Activated T-helper 1 cell treated with anti-CD3 and anti-CD28 coated beads, Interleukin-12 subunit alpha, Interleukin-12 subunit beta, Interleukin-2, Interleukin-4 antibody, amounts not matched to agents 30 ng/mL and 10 ng/mL and 1 ng/mL, durations not matched to agents 14 hours and 24 hours and 36 hours (primary cell): ENCODE measurements at places on chromosomes 3 and 15. TPM values are rescaled to one million over a fixed set of nuclear protein-coding genes. Genes with fewer than 3 reads are reported as not detected.

GRCh38 chr15:57567891-57568290 lies 23.8 kb upstream of the MYZAP start:
- H3K36me3 ChIP-seq, result no peaks in the 10 kb centered on the region
- H3K4me1 ChIP-seq, result peaks cover 19% of the 10 kb centered on the region
- peaks cover 15% of the 10 kb centered on the region for H3K27me3 ChIP-seq

DNA sequence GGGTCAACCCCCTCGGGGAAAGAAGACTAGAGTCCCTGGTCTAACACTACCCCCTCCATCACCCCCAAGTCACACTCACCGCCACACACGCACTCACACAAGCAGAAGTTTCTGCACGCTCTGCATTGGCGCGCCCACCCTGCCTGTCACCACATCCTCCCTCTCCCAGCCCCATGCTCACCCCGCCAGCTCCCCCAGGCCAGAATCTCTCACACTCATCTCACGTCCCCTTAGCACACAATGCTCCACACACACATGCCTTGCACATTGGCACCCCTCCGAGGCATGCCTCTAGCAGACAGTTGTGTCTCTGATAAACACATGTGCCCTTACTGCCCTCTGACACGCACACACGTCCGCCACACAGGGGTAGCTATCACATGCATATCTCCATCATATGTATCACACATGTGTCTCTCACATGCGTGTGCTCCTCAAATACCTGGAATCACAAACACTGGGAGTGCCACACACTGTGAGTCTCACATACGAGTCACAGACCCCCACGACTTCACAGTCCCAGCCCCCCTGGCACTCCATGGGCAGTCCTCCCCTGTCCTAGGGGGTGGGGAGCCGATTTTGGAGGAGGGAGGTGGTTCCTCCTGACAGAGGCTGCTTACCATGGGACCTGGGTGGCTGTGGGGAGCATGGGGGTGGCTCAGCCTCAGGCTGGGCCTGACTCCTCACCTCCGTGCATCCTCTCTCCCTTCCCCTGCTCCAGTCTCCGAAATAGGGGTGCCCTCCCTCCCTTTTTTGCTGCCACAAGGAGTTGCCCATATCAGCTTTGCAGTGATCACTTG lies 898 bp downstream of the FBLN2 start:
- no peak for DNase-seq
- H3K4me3 ChIP-seq, result peak overlapping the region; percentile 53
- peaks cover 54% of the 10 kb centered on the region for H3K27me3 ChIP-seq
- peaks cover 26% of the 10 kb centered on the region for H3K4me1 ChIP-seq
- H3K36me3 ChIP-seq, result peaks cover 5% of the 10 kb centered on the region

GRCh38 chr3:149085828-149086231 lies 503 bp downstream of the HLTF start:
- peak overlapping the region; percentile 90 for H3K4me3 ChIP-seq
- H3K36me3 ChIP-seq, result peaks cover 9% of the 10 kb centered on the region
- peak overlapping the region; percentile 87 for H3K27ac ChIP-seq
- peaks cover 27% of the 10 kb centered on the region for H3K4me1 ChIP-seq

- no peaks in the 10 kb centered on the region for H3K36me3 ChIP-seq
- no peaks in the 10 kb centered on the region for H3K27me3 ChIP-seq
- no peak overlapping the region for H3K27ac ChIP-seq
- H3K4me3 ChIP-seq, result no peak overlapping the region
- H3K4me1 ChIP-seq, result peaks cover 26% of the 10 kb centered on the region
- no peak for DNase-seq
Measured at GRCh38 chr3:105527535-105527934, 160.8 kb downstream of the ALCAM start.

The NLGN1 gene
- total RNA-seq, result not detected in 2 replicates

- no peak for DNase-seq
- peaks cover under 1% of the 10 kb centered on the region for H3K27me3 ChIP-seq
- no peak overlapping the region for H3K4me3 ChIP-seq
- no peaks in the 10 kb centered on the region for H3K36me3 ChIP-seq
Measured at GRCh38 chr15:48499978-48500377, 145.5 kb downstream of the FBN1 start.

The TMEM202 gene
- total RNA-seq, result not detected in 2 replicates

DNA sequence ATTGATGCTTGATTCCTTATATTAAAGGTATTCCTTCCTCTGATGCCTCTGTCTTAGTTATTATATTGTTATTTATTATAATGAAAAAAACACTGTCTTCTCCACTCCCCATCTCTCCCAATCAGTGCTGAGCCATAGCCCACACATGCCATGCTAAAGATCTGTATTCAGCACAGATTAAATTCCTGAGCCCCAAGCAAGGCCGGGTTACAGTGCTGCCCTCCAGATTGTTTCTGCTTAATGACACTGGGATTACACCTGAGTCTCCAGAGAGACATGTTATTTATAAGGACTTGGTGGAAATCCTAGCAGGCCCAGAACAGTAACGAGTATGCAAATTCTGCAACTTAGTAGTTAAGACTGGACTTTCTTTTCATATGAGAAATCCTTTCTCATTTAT lies 305.9 kb upstream of the UMPS start:
- no peak overlapping the region for H3K27ac ChIP-seq
- no peak overlapping the region for H3K4me3 ChIP-seq
- H3K27me3 ChIP-seq, result peaks cover 5% of the 10 kb centered on the region
- DNase-seq, result no peak
- no peaks in the 10 kb centered on the region for H3K36me3 ChIP-seq

- H3K36me3 ChIP-seq, result peaks cover 2% of the 10 kb centered on the region
- H3K27me3 ChIP-seq, result peaks cover 4% of the 10 kb centered on the region
- peaks cover 49% of the 10 kb centered on the region for H3K4me1 ChIP-seq
- H3K4me3 ChIP-seq, result no peak overlapping the region
Measured at GRCh38 chr15:52730173-52730572, 51.0 kb upstream of the ATOSA start.

DNA sequence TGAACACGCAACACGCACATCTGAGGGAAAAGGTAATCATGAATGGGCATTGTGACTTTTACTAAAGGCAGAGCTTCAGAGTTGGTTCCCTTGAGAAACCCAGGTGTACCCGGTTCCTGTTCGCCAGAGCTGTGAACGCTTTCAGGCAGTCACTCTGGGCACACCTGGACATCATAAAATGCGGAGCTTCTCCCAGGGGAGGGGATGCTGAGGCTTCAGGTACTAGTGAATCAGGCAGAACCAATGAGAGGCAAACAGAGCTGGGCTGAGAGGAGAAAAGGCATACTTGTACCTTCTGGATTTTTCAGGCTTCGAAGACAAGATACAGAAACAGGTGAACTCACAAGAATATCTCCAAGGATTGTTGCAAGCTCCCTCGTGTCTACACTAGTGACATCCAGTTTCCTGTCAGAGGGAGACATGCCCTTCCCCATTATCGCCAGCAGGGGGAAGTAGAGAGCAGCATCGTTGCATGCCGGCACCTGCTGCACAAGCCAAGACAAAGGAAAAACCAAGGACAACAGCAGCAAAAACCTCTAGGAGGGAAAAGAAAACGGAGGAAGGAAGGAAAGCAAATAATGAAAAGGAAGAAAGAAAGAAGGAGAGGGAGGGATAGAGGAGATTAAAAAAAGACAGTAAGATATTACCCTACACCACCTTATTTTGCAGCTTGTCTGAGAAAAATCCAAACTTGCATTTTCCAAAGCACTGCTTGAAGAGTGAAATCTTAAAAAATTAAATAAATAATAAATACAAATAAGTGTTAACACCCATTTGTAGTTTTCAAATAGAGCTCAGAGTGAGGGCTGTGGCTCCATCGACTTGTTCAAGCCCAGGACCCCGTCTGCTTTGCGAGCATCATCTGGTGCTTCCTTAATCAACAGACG lies 2.0 kb downstream of the AHSG start:
- H3K27me3 ChIP-seq, result peaks cover 45% of the 10 kb centered on the region
- H3K4me1 ChIP-seq, result peaks cover 28% of the 10 kb centered on the region
- peak overlapping the region; percentile 61 for H3K27ac ChIP-seq
- H3K36me3 ChIP-seq, result peaks cover 1% of the 10 kb centered on the region
- peak; percentile 67 for DNase-seq

GRCh38 chr3:161557445-161558150 lies 61.0 kb downstream of the OTOL1 start:
- no peaks in the 10 kb centered on the region for H3K4me1 ChIP-seq
- DNase-seq, result no peak
- H3K27ac ChIP-seq, result no peak overlapping the region
- no peaks in the 10 kb centered on the region for H3K27me3 ChIP-seq
- H3K36me3 ChIP-seq, result no peaks in the 10 kb centered on the region

DNA sequence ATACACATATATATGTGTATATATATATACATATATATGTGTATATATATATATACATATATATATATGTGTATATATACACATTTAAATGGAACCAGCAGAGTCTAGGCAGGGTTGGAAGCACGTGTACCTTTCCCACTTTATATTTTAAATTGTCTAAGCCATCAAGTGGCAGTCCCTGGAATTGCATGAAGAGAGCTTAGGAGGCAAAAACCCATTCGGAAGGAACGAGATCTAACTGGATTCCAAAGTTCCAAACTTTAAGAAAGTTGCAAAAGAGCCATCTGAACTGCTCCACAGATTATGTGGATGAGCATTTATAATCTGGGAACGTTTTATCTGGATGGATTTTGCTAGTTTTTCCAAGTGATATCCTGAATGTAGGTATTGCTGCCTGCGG lies 186.5 kb downstream of the FOXP1 start:
- H3K4me1 ChIP-seq, result peaks cover 23% of the 10 kb centered on the region
- peaks cover 37% of the 10 kb centered on the region for H3K27me3 ChIP-seq
- H3K36me3 ChIP-seq, result no peaks in the 10 kb centered on the region

The INAFM2 gene
- total RNA-seq, result 19.2 and 25.1 TPM in 2 replicates

DNA sequence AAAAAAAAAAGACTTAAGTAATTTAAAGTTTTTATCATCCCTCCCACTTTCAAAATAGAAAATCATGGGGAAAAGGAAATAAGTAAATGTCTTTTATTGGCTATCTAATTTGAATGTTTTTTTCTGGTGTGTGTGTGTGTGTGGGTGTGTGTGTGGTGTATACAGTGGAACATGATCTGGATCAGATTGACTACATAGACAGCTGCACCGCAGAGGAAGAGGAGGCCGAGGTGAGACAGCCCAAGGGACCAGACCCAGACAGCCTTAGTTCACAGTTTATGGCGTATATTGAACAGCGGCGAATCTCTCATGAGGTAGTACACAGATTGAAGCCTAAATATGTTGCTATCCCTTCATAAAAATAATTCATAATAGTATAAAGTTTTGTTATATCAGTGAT lies 44.5 kb downstream of the LRCH3 start:
- peaks cover 12% of the 10 kb centered on the region for H3K4me1 ChIP-seq
- DNase-seq, result no peak
- H3K36me3 ChIP-seq, result peaks cover 40% of the 10 kb centered on the region
- peak overlapping the region; percentile 64 for H3K27ac ChIP-seq
- no peaks in the 10 kb centered on the region for H3K27me3 ChIP-seq

DNA sequence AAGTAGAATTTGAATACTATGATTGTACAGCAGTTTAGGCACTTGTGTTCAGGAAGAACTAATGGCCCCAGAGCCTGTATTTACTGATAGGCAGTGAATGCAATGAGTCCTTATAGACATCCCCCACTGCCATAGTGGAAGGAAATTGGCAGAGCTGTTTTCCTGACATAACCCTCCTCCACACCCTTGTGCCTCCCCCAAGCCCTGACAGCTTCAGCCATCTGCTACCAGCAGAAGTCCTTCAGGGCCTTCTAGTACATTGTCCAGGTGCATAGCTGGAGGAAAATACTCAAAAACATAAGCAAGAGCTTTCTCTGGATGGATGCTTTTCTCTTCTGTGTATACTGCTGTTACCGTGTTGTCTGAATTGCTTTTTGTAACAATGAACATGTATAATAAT lies 20.6 kb downstream of the ARHGAP31 start:
- no peak overlapping the region for H3K27ac ChIP-seq
- peaks cover 33% of the 10 kb centered on the region for H3K27me3 ChIP-seq
- no peak overlapping the region for H3K4me3 ChIP-seq
- DNase-seq, result no peak

- H3K4me1 ChIP-seq, result no peaks in the 10 kb centered on the region
- H3K27ac ChIP-seq, result no peak overlapping the region
- no peak overlapping the region for H3K4me3 ChIP-seq
- peaks cover 19% of the 10 kb centered on the region for H3K27me3 ChIP-seq
Measured at GRCh38 chr15:100682468-100682867, 80.1 kb downstream of the ASB7 start.

The ISLR2 gene
- total RNA-seq, result not detected in 2 replicates

The OCA2 gene
- not detected in 2 replicates for total RNA-seq

- H3K27me3 ChIP-seq, result no peaks in the 10 kb centered on the region
- no peak for DNase-seq
- no peaks in the 10 kb centered on the region for H3K36me3 ChIP-seq
- H3K27ac ChIP-seq, result no peak overlapping the region
- no peak overlapping the region for H3K4me3 ChIP-seq
Measured at GRCh38 chr15:35194296-35194695, 109.2 kb upstream of the NANOGP8 start.

The RTP4 gene
- total RNA-seq, result 3.4 and 4.0 TPM in 2 replicates

DNA sequence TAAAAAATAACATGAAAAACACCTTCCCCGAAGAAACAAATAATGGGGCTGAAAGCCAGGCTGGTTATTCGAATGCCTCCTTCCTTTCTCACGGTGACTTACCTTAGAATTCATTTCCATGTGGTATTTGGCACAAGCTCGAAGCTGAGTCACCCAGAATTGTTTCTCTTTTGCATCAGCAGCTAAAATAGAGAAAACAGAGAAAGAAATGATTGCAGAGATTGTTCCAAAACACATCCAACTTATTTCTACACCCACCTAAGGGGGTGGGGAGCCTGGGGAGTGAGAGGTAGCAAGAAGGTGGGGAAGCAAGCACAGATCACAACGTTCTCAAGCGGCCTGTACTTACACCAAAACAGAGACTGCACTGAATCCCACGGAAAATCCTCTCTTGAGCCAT lies 104.7 kb downstream of the OSBPL10 start:
- H3K27me3 ChIP-seq, result no peaks in the 10 kb centered on the region
- H3K4me1 ChIP-seq, result peaks cover 5% of the 10 kb centered on the region
- no peak overlapping the region for H3K27ac ChIP-seq
- H3K4me3 ChIP-seq, result no peak overlapping the region
- no peak for DNase-seq
- H3K36me3 ChIP-seq, result peaks cover 2% of the 10 kb centered on the region

The SNX33 gene
- total RNA-seq, result 5.4 and 6.2 TPM in 2 replicates

GRCh38 chr3:48445277-48445882 lies 1.2 kb upstream of the ATRIP start:
- no peaks in the 10 kb centered on the region for H3K27me3 ChIP-seq
- peaks cover 42% of the 10 kb centered on the region for H3K36me3 ChIP-seq
- peak overlapping the region; percentile 62 for H3K27ac ChIP-seq
- peaks cover 42% of the 10 kb centered on the region for H3K4me1 ChIP-seq
- peak overlapping the region; percentile 90 for H3K4me3 ChIP-seq

The CYP1A2 gene
- total RNA-seq, result not detected in 2 replicates

DNA sequence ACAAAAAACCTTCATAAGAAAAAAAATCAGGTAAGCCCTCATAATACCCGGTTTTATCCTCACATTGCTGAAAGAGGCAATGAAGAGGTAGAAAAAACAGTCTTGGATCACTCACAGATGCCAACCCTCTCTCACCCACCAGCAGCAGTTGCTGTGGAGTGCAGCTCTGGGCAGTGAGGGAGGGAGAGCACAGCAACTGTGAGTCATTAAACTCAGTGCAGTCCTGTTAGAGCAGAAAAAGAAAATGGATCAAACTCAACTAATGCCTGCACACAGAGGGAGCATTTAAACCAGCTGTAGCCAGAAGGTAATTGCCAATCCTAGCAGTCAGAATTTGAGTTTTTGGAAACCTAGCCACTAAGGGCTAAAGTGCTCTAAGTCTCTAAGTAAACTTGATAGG lies 1050.6 kb upstream of the ALCAM start:
- no peaks in the 10 kb centered on the region for H3K4me1 ChIP-seq
- no peak for DNase-seq
- no peak overlapping the region for H3K27ac ChIP-seq
- H3K36me3 ChIP-seq, result no peaks in the 10 kb centered on the region
- H3K4me3 ChIP-seq, result no peak overlapping the region

The TMEM41A gene
- total RNA-seq, result 24.6 and 26.6 TPM in 2 replicates

- H3K27ac ChIP-seq, result no peak overlapping the region
- H3K4me1 ChIP-seq, result peaks cover 6% of the 10 kb centered on the region
- H3K27me3 ChIP-seq, result no peaks in the 10 kb centered on the region
- no peak for DNase-seq
- no peak overlapping the region for H3K4me3 ChIP-seq
Measured at GRCh38 chr3:13364602-13365271, 55.4 kb downstream of the NUP210 start.
